ENCODE measurements at places on chromosomes 7 and 10.

DNA sequence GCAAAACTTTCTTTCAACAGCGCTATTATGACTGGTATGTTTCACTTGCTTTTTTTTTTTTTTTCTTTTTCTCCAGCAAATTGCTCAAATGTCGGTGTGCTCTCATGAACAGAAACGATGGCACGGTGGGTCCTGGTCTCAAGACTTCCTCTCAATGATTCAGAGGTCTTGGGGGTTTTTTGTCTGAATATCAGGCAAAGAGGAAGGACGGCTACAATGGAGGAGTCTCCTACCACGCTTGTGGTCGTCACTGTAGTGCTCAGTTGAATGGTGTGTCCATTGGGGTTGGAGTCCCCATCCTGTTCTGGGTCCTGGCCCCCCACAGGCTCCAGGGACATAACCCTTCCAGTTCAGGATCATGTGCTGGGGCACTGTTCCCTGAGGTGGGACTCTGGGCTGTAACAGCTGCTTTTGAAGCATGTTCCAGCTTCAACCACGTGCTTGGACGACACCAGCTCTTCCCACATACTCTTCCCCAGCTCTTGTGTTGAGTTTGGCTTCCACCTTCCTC lies 266.7 kb upstream of the KLF6 start:
- H3K36me3 ChIP-seq, result no peaks in the 10 kb centered on the region
- peaks cover 20% of the 10 kb centered on the region for H3K4me1 ChIP-seq

DNA sequence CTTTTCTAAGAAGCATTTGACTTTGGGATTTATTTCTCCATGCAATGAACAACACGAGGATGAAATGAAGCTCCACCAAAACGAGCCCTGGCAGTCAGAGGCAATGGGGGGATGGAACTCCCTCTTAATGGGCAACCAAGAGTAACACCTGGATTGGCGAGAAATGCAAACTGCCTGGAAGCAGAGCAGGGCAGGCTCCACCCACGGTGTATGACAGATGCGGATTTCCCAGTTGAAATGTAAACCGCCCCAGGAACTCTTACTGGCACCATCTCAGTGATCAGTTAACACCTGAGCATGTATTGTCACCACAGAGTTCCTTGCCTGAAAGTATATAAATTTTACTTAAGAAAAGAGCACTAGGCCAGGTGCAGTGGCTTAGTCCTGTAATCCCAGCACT lies 47.3 kb upstream of the AUTS2 start:
- no peaks in the 10 kb centered on the region for H3K27me3 ChIP-seq
- no peaks in the 10 kb centered on the region for H3K4me1 ChIP-seq
- H3K27ac ChIP-seq, result no peak overlapping the region
- H3K36me3 ChIP-seq, result no peaks in the 10 kb centered on the region
- no peak for DNase-seq

GRCh38 chr10:112213098-112213823 lies 29.7 kb upstream of the GPAM start:
- no peaks in the 10 kb centered on the region for H3K36me3 ChIP-seq
- no peak overlapping the region for H3K27ac ChIP-seq
- H3K4me3 ChIP-seq, result no peak overlapping the region
- H3K4me1 ChIP-seq, result peaks cover 14% of the 10 kb centered on the region
- DNase-seq, result no peak

DNA sequence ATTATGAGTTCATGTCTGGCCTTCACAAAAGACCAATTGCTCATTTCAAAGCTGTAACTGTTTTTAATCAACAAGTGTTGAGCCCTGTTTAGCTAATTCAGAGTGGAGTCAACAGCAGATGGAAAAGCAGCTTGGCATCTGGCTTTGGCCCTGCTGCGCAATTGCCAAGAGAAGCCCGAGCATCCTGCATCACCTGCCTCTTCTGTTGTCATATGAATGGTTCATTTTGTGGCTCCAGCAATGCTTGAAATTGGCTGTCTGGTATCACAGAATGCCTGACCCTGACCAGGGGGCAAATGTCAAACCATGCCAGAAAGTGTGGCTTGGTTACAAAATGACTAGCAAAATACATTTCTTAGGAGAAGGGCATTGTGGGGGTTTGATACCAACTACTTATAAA lies 296.5 kb upstream of the PHF14 start:
- no peak overlapping the region for H3K27ac ChIP-seq
- no peak overlapping the region for H3K4me3 ChIP-seq
- H3K27me3 ChIP-seq, result no peaks in the 10 kb centered on the region
- H3K36me3 ChIP-seq, result no peaks in the 10 kb centered on the region
- DNase-seq, result no peak
- no peaks in the 10 kb centered on the region for H3K4me1 ChIP-seq

GRCh38 chr10:79066411-79067240 lies 2.1 kb upstream of the ZMIZ1 start:
- H3K36me3 ChIP-seq, result no peaks in the 10 kb centered on the region
- DNase-seq, result no peak
- no peaks in the 10 kb centered on the region for H3K27me3 ChIP-seq
- peak overlapping the region; percentile 98 for H3K4me3 ChIP-seq
- peak overlapping the region; percentile 81 for H3K27ac ChIP-seq

DNA sequence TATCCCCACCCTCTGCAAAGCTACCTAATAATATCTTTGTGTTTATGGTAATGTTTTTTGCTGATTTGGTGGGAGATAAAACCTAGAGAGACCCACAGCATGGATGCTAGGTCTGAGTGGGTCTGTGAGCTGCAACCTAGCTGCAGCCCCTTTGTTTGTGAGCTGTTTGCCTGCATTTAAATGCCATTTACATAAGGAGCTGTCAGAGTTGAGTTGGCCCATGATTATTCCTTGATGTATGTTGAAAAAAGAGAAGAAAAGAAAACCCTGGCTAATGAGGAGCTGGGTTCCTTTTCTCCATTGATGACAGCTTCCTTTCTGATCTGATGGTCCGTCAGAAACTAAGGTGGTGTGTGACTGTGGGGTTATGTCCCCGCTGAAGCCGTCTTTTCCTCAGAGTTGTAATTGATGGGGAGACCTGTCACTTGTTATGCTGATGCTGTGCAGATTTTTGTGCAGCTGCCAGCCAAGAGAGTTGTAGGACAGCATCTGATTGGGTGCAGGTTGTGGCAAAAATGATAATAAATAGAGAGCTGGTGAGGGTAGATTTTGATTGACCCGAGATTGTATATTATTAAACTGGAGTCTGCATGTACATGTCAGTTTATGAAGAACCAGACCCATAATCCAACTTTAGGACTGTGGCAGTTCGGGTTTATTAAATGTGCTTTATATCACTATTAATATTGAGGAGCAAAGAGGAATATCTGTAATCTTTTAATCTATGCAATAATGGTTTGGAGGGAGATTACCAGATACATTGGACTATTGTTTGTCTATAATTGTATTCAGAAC lies 219.8 kb downstream of the AUTS2 start:
- no peak overlapping the region for H3K27ac ChIP-seq
- H3K4me3 ChIP-seq, result no peak overlapping the region
- no peaks in the 10 kb centered on the region for H3K36me3 ChIP-seq
- no peaks in the 10 kb centered on the region for H3K27me3 ChIP-seq

DNA sequence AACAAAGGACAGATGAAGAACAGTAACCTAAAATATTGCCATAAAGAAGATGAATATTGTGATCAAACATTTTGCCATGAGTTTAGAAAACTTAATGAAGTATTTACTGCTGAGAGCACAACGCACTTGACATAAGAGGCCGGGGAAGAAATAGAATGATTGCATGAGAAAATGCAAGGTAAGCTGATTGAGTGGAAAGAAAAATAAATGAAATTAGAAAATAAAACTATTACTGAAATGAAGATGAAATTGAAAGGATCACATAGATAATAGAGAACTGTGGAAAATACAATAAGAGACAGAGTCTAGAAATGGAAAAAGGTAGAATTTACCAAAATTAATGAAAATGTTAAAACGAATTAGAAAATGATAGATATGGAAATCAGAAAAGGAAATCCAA lies 10.1 kb downstream of the RAB18 start:
- no peak for DNase-seq
- no peaks in the 10 kb centered on the region for H3K4me1 ChIP-seq
- H3K4me3 ChIP-seq, result no peak overlapping the region
- no peak overlapping the region for H3K27ac ChIP-seq
- no peaks in the 10 kb centered on the region for H3K27me3 ChIP-seq
- peaks cover 29% of the 10 kb centered on the region for H3K36me3 ChIP-seq

- H3K27me3 ChIP-seq, result no peaks in the 10 kb centered on the region
- H3K27ac ChIP-seq, result no peak overlapping the region
- H3K4me1 ChIP-seq, result no peaks in the 10 kb centered on the region
Observed at GRCh38 chr10:126420567-126421300, 32.5 kb upstream of the ADAM12 start.

DNA sequence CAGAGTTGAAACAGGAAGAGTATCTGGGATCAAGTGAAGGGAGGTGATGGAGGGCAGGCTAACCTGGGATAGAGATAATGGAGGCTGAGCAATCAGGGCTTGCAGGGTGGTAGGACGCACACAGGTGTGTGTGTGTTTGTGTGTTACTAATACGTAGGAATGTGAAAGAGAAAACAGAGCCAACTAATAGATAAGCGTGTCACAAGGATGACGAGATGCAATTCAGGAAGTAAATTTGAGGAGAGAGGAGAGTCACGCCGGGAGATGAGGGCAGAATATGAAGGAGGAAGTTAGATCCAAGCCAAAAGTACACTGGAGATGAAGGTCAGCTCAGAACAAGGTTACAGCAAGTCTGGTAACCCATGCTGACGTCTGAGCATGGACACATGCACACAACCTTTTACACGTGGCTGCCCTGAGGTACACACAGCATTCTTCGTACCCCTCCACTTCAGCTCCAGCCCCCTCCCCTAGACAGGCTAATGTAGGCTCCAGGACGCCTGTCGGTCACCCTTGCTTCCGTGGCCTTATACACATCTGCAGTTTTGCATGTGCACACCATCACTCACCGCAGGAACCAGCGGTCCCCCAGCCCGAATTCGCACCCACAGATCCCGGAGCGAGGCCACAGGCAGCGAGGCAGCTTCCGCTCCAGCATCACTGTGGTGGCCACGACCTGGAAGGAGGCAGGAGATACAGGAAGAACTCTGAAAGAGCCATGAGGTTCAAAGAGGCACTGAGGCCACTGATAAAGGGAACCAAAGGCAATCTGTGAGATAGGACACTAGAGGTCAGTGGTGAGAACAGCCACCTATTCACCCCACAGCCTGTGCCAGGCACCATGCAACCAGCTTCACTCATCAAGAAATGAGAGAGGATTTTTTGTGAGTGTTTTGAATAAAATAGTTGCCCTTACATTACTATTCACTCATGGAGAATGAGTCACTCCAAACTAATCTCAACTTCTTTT lies 23.7 kb upstream of the TRPV6 start:
- no peaks in the 10 kb centered on the region for H3K4me1 ChIP-seq
- H3K36me3 ChIP-seq, result no peaks in the 10 kb centered on the region
- no peaks in the 10 kb centered on the region for H3K27me3 ChIP-seq
- no peak overlapping the region for H3K27ac ChIP-seq

- DNase-seq, result no peak
- peak overlapping the region; percentile 19 for H3K27ac ChIP-seq
- no peaks in the 10 kb centered on the region for H3K4me1 ChIP-seq
- H3K4me3 ChIP-seq, result peak overlapping the region; percentile 35
- no peaks in the 10 kb centered on the region for H3K27me3 ChIP-seq
- H3K36me3 ChIP-seq, result no peaks in the 10 kb centered on the region
Observed at GRCh38 chr7:45203936-45204445, 46.4 kb downstream of the RAMP3 start.

GRCh38 chr10:87723500-87723899 lies 63.8 kb downstream of the PAPSS2 start:
- H3K27ac ChIP-seq, result no peak overlapping the region
- H3K4me3 ChIP-seq, result no peak overlapping the region
- no peaks in the 10 kb centered on the region for H3K36me3 ChIP-seq
- no peaks in the 10 kb centered on the region for H3K4me1 ChIP-seq
- DNase-seq, result no peak

- H3K4me3 ChIP-seq, result no peak overlapping the region
- H3K27ac ChIP-seq, result no peak overlapping the region
- no peaks in the 10 kb centered on the region for H3K36me3 ChIP-seq
Observed at GRCh38 chr7:148121401-148121800, 469.2 kb upstream of the C7orf33 start.

DNA sequence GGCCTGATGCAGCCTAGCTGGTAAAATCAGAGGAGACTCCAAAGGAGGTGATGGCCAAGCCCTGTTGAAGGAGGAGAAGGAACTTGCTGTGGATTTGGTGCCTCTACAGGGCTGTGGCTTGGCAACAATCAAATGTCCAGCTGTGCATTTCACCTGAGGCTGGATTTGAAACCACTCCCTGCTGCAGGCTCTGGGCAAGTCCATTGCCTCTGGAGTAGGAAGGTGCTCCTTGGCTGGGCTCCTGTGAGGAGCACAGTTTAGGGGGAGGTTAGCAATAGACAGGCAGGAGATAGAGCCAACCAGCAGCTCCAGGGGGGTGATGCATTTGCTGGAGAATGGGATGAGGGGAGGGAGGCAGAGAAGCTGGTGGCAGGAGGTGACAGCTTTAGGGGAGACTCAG lies 26.5 kb downstream of the CDH23 start:
- no peaks in the 10 kb centered on the region for H3K27me3 ChIP-seq
- H3K4me3 ChIP-seq, result no peak overlapping the region
- no peaks in the 10 kb centered on the region for H3K36me3 ChIP-seq
- H3K4me1 ChIP-seq, result no peaks in the 10 kb centered on the region
- DNase-seq, result peak; percentile 44

GRCh38 chr10:33532901-33533300 lies 198.4 kb upstream of the NRP1 start:
- no peaks in the 10 kb centered on the region for H3K36me3 ChIP-seq
- H3K27me3 ChIP-seq, result no peaks in the 10 kb centered on the region
- H3K27ac ChIP-seq, result no peak overlapping the region
- H3K4me1 ChIP-seq, result no peaks in the 10 kb centered on the region
- no peak overlapping the region for H3K4me3 ChIP-seq

DNA sequence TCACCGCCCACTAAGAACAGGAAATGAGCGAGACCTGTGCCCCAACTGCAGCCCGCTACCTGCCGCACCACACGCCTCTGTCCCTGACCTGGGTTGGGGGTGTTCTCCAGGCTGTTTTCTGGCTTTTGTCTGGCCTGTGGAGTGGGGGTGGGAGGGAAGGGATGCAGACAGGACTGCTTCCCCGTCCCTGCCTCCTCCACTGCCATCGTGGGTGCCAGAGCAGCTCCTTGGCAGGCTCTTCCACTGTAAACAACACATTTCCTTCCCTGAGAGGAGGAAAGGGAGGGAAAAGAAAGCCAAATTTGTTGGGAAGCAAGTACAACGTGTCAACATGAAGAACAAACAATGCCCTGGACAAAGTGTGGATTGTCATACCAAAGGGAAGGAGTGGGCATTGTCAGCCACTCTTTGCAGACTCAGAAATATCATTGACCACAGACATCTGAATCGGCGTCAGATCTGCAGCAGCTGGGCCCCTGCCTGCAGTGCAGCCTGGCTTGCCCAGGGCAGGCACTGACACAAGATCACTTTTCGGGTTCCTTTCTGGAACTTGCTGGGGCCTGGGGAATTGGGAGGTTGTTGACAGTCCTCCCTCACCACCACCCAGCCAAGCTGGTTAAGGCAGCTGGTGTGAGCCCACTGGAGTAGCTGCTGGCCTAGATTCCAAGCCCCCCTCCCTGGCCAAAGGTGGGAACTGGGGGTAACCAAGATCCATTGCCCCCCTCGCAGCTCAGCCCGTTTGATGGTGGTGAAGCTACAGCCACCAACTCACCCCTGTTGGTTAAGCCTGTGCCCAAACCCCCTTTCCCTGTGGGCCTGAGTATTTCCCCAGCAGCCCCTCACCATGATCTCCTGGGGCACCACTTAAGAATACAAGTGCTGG lies 22.6 kb upstream of the TRIM8 start:
- H3K4me1 ChIP-seq, result peaks cover 64% of the 10 kb centered on the region
- peak overlapping the region; percentile 95 for H3K27ac ChIP-seq
- H3K27me3 ChIP-seq, result no peaks in the 10 kb centered on the region

Measured in ascending aorta (tissue), 2 donors.